Epithelial cell of esophagus (primary cell): ENCODE measurements at places on chromosomes 4 and X.

DNA sequence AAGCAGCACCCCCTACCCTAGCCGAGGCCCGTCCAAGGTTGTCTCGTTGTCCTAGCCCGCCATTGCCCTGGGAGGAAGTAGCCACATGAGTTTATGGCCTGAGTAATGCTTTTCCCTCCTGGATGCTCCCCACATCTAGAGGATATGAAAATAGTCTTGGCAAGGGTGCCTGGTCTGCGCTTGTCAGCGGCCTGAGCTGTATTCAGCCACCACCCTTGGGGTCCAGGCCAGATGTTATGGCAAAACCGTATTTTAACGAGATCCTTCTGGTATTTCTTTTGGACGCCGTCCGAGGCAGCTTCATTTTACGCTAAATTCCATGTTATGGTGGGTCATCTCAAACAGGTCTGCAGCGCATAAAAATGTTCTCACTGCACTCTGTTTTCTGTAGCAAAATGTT, 89.3 kb downstream of the GPR143 start:
- no peak for DNase-seq

- DNase-seq, result no peak
These were observed 381.9 kb downstream of the IL1RAPL1 start for GRCh38 chrX:28969126-28969525.

GRCh38 chrX:47185241-47185640, 8.4 kb upstream of the UBA1 start:
- DNase-seq, result no peak

DNA sequence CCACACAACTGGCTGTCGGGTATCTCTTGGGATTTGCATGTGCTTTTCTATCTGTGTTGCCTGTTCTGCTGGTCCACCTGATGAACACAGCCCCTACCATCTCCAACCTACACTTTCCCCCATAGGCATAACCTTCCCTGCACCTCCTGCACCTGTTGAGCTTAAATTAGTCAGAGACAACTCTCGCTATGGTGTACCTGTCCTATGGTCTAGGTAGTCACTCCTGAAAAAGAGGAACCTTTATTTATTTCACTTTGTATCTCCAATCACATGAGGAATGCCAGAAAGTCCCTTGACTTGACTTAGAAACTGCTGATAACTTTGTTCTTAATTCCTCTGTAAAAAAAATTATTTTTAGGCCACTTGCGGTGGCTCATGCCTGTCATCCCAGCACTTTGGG, 338.1 kb downstream of the DHRSX start:
- DNase-seq, result no peak

DNA sequence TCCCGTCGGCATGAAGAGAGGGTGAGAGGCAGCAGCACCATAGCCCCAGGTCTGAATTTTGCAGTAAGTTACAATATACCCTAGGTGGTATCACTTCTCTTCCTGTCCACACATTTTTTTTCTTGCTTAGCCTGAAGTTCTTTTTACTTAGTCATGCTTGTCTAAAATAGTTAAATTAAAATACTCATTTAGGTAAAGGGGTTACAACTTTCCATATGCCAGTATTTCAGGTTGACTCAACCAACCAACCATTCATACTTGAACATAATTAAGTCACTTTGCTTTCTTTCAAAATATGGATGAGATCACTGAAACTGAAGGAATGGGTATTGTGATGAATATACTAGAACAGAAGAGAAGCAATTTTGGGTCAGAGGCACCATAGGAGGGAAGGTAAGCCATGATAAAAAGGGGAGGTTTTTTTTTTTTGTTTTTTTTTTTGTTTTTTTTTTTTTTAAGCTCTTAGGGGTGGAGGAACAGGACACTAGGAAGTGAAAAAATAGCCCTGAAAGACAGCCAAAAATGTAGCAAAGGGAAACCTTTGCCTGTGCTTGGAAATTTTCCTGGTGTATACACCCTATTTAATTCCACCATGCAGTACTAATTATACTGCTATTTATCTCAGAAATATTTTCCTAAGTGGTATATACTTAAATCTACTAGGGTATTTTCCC, 41.8 kb downstream of the RPS6KA3 start:
- DNase-seq, result peak; percentile 36

DNA sequence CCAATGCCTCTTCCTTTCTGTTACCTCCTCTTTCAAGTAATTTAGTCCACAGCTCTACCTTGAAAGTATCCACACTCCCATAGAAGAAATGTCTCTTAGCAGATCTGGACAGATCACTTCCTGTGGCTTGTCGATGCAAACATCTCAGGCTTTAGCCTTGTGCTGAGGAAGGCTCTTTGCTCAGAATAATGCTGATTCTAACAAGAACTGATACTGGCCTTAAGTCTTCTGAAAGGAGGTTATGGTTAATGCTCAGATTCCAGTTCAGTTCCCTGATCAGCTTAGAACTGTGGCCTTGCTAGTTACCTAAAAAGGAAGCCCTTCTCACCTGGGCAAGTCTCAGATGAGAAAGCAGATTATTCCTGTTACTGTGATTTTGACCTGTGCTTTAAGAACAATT, 230.1 kb upstream of the FAT4 start:
- no peak for DNase-seq

GRCh38 chr4:20305976-20306375, 54.3 kb downstream of the SLIT2 start:
- DNase-seq, result peak; percentile 33

- peak; percentile 32 for DNase-seq
These were observed 54.2 kb downstream of the LEF1 start for GRCh38 chr4:108114503-108114902.

DNA sequence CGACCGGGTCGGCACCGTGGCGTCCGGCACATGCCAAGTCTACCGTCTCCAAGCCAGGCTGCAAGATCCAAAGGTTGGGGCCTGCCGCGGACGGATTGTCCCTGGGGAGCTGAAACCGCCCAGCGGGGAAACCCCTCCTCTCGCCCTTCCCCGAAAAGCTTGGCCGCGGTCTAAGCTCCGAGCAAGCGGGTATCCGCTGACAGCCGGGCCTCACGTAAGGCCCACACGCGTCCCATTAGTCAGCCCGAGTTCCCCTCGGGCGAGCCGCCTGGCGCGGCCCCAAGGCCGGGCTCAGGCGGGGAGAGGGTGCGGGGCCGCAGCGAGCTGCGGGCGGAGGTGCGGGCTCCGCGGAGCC, 6.8 kb upstream of the BCOR start:
- peak; percentile 56 for DNase-seq

GRCh38 chr4:105193536-105193935, 46.9 kb downstream of the TET2 start:
- peak; percentile 21 for DNase-seq

DNA sequence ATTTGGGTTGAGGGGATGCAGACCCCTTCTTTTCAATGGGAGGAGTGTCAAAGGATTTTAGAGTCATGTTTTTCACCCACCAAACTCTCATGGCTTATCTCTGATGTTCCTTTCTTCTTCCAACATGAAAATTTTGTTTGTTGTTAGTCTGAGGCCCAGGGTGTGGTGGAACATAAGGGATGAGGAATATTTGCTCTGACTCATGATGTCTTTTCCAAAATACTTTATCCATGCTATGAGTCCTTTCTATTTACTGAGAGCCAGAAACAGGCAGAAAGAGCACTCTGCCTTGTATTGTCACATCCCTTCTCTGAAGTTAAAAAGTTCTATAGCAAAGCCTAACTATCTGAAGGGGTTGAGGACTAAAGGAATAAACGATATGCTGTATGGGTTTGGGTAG, 61.6 kb upstream of the GYPA start:
- peak; percentile 47 for DNase-seq

DNA sequence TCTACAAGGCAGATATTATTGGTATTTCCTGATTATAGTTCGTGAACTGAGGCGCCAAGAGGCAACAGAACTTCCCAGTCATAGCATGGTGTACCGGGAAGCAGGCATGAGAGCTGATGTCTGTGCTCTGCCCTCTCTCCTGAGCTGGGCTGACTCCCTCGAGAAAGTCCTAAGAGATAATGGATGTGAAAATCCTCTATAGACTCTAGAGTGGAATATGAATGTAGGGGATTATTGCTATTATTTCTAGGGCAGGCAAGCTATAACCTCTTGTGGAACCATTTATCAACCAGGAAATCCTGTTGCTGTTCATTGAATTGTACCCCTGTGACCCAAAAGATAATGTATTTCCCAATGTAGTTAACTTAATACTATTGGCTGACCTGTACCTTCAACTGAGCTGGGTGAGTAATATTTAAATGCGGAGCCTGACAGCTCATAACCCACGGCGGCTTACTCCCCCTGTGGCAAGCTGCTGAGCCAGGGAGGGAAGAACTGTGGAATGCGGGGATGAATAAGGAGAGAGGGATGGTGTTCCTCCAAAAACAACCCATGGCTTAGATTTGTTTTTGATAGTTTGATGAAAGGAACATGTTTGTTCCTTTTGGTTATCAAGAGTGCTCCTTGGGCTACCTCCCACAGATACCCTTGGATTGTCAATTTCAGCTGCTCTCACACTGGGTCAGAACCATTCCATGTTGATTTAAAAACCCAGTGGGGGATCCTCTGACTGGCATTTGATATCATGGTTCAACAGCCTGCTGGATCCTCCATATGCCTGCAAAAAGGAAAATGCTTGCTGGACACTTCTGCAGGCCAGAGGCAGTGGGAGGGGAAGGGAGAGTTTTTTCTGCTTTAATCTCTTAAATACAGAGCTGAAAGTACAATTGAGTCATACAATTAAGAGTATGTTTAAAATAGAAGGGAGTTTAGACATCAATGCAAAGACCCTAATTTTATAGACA, 339.0 kb upstream of the BOD1L1 start:
- DNase-seq, result peak; percentile 84

DNA sequence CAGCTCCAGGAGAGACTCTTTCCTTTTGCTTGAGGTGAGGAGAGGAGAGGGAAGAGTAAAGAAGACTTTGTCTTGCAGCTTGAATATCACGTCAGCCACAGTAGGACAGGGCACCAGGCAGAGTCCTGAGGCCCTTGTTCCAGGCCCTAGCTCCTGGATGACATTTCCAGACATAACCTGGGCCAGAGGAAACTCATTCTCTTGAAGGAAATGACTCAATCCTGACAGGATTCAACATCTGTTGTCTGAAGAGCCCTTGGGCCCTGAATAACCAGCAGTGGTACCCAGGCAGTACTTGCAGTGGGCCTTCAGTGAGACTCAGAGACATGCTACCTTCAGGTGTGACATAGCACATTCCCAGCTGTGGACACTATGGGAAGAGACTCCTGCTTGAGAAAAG, 62.8 kb downstream of the FGF16 start:
- peak; percentile 51 for DNase-seq

- DNase-seq, result no peak
These were observed 365.5 kb downstream of the CXXC4 start for GRCh38 chr4:104129243-104129642.

DNA sequence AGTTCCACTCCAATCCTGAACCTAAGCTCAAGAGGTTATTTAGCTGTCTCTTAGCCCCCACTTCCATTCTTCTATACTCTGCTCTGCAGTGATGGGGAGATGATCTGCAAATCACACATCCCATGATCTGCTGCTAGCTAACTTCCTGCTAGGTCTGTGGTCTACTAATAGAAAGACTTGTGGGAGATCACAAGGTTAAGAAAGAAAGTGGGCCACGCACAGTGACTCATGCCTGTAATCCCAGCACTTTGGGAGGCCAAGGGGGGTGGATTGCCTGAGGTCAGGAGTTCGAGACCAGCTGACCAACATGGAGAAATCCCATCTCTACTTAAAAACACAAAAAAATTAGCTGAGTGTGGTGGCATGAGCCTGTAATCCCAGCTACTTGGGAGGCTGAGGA, 471.1 kb upstream of the NWD2 start:
- no peak for DNase-seq

DNA sequence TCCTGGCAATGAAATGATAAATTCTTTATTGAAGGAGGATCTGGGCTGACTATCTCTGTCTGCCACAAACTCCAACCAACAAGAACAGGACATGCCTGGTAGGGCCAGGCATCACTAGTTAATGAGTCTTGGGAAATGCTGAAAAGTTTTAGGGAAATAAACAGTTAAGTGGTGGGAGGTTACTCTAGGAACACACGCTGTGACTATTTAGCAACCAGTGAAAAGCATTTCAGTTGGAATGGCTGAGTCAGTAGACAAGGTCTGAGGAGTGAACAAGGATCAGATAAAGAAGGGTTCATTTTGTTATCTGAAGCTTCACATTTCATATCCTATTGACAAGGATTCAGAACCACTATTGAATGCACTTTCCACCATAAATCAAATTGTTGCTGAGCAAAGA, 394.9 kb upstream of the BOD1L1 start:
- DNase-seq, result no peak

GRCh38 chr4:7773401-7774180, 166.1 kb downstream of the AFAP1 start:
- no peak for DNase-seq

- peak; percentile 97 for DNase-seq
These were observed 49.2 kb downstream of the PJA1 start for GRCh38 chrX:69116077-69116476.

- DNase-seq, result no peak
These were observed 31.7 kb downstream of the TXK start for GRCh38 chr4:48102303-48102702.

GRCh38 chr4:152352622-152353116, 183.2 kb downstream of the FBXW7 start:
- peak; percentile 96 for DNase-seq

GRCh38 chrX:20454117-20454516, 187.4 kb upstream of the RPS6KA3 start:
- peak; percentile 1 for DNase-seq

DNA sequence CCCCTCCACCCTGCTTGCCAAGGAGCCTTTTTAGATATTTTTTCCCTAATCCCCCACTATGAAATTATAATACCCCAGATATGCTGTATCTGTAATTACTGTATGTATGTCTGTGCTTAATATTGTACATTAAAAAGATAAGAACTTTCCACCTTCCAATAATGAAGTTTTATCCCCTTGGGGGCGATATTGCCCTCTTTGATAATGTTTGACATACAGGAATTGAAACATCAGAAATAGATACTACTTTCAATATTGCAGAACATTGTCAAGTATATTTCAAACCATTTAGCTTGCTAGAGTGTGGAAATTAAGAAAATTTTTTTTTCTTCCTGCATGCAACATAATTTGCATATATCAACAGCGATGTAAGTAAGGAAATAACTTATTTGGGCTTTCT, 58.9 kb downstream of the NAF1 start:
- peak; percentile 34 for DNase-seq

GRCh38 chr4:6761649-6762615, 20.6 kb upstream of the KIAA0232 start:
- DNase-seq, result no peak

GRCh38 chrX:9835585-9836210, 49.5 kb downstream of the SHROOM2 start:
- DNase-seq, result no peak

GRCh38 chr4:3863841-3864741, 97.9 kb downstream of the ADRA2C start:
- DNase-seq, result no peak

DNA sequence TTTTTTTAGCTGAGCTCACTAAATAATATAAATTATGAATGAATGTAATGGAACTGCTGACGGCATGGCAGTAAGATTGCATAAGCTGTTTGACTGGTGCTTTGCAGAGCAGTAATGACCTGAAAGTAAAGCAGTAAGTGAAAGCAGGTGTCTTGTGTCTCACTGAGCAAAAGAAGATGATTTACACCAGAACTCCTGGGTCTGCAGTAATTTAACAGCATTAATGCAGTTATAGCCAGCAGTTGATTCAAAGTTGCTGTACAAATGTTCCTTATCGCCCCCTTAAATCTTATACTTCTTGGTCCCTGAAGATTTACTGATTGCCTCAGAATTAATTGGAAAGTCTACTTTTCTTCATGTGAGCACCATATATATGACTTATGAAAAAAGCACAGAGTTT, 187.7 kb downstream of the DCTD start:
- DNase-seq, result no peak
